M059J (cell line): ENCODE measurements at places on chromosomes 3 and 15. TPM values are rescaled to one million over a fixed set of nuclear protein-coding genes. Genes with fewer than 3 reads are reported as not detected.

DNA sequence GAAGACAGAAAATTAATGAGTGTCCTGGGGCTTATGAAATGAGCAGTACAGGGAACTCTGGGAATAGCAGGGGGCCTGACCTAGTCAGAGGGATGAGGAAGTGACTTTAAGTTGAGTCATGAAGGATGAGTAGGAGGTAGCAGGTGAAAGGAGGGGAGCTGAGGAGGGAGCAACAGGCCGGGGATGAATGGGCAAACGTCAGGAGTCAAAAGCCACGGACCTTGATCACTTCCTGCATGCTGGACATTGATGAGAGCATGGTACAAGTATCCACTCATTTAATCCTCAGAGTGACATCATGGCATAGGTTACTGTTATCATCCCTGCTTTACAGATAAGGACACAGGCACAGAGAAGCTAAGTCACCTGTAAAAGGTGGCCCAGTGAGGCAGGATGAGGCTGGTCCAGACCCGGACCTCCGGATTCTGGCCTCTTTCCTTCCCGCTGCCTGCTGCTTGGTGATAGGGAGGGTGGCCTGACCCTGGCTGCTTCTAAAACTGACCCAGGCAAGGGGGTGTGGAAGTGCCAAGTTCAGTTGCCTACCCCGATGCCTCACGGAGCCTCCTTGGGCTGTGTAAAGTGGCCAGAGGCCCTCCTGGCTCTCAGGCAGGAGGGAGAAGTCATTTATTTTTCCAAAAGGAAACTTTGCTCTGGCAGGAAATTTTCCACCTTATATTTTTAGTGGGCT, 7.6 kb downstream of the CORO2B start:
- DNase-seq = peak; percentile 94

GRCh38 chr15:82952158-82953081, at the start of gene HOMER2:
TSS of gene HOMER2 (minus strand) at chr15:82952720. CDS start at chr15:82952535, 185 bp downstream.
- DNase-seq = peak; percentile 11

DNA sequence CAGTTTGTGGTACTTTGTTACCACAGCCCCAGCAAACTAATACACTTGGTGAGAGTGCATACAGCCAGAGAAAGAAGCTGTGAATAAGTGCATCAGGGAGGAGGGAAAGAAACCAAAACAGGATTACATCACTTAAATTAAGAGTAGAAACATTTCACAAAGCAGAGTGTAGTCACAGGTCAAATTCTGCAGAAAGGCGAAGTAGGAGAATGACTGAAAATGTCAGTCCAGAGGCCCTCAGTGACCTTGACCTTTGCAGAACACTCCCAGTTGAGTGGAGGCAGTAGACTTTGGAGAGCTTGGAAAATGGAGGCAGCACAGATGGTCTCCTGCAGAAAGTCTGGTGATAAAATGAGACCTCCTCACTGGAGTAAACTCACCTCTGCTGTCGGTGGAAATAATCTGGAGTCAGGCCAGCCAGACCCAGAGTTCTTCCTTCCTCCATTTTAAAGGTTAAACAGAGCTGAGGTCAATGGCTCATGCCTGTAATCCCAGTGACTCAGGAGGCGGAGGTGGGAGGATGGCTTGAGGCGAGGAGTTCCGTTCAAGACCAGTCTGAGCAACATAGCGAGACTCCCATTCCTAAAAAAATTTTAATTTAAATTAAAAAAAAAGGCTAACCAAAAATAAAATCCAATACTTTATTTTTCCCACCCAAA, 5.0 kb downstream of the CD86 start:
- DNase-seq = peak; percentile 10

The SI gene
- total RNA-seq = not detected in 2 replicates

DNA sequence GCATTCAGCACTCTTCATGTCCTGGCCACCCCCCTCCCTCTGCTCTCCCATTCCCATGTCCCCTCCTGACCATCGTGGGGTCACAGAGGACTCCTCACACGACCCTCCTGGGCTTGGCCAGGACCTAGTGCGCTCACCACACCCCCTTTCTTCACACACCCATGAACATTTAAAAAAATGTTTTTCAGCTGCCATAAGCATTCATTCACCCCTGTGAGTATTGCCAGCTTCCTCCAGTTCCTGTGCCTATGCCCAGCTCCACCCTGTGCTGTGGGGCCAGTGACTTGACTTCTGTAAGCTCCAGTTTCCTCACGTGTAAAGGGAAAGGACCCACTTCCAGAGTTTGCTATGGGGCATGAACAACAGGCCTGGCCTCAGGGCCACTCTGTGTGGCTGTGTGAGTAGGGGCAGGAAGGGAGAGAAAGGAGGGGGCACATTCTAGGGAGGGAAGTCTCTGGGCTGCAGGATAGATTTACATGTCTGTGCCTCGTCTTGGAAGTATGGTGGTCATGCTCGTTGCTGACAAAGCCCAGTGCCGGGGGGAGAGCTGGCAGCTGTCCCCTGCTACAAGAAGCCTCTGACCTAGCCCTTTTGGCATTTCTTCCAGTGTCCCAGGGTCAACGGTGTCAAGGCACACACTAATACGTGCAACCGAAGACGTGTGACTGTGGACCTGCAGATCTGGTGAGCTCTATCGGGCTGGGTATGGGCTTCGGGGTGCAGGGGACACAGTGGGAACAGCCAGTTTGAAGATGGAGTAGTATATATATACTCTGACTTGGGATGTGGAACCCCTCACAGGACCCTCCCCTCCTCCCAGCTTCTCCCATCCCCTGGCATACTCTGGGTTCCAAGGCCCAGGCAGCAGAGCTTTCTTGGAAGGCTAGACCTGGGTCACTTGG, 22.8 kb downstream of the ESYT3 start:
- DNase-seq = no peak

The RYR3 gene
- total RNA-seq = not detected in 2 replicates

DNA sequence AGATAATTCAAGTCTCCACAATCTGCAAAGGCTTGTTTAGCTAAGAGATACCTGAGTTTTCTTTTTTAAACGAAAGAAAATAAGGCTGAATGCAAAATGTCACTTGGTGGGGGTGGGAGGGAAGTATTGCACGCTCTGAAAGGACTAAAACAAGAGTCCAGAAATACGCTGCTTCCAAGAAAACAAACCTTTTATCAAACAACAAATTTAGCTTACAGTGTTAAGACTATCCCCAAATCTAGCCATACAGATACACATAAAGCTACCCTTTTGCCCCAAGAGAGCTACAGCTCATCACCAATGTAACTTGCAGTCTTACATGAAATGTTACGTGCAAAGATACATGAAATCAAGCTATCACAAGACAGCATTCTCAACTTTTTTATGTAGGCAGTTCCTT, 522.5 kb downstream of the FOXP1 start:
- no peak for DNase-seq

GRCh38 chr3:101902041-101902440, 52.7 kb downstream of the NFKBIZ start:
- peak; percentile 96 for DNase-seq

DNA sequence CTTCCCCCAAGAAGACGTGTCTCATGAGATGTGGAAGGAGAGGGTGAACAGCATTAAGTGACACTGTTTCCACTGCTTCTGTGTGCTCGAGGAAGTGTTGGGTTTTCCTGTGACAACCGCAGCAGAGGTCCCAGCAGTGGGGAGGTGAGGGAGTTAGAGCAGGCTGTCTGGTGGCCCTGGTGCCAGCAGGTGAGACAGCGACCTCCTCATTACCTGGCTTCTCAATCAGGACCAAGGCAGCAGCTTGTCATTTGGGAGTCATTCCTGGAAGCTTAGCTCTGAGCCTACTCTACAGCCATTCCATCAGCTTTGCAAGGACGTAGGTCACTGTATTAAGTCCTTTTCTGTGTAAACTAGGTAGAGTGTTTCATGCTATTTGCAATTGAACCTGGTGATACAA, 63.3 kb upstream of the RGMA start:
- DNase-seq = no peak

The RGMA gene
- not detected in 2 replicates for total RNA-seq

The NR2E3 gene
- total RNA-seq = 0.12 TPM in 1 of 2 replicates, not detected in the other

DNA sequence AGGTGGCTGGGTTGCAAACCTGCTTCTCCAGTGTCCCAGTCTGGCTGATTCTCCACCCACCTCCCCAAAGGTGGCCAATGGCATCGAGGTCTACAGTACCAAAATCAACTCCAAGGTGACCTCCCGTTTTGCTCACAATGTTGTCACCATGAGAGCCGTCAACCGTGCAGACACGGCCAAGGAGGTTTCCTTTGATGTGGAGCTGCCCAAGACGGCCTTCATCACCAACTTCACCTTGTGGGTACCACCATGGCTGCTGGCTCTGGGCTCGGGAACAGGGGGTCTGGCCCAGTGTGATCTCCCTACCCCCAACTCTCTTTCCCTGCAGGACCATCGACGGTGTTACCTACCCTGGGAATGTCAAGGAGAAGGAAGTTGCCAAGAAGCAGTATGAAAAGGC, 1.8 kb downstream of the ITIH3 start:
- DNase-seq = no peak

GRCh38 chr3:108603691-108604090, 14.2 kb downstream of the DZIP3 start:
- DNase-seq = peak; percentile 35

DNA sequence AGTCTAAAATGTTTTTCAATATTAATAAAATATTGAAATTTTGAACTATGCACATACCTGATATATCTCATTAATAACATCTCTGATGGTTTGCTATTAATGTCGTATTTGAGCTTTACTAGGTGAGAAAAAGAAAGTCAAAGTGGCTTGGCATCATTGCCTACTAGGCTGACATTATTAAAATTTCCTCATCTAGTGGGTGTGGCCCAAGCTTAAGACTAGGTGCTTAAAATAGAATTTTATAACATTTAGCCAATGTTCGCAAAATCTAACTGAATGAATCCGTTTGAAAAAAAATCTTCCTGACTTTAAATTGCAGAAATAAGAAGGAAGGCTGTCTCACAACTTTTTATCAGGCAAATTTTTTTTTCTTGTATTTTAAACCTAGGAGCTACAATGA, 46.1 kb downstream of the ABI3BP start:
- no peak for DNase-seq

The SOX14 gene
- not detected in 2 replicates for total RNA-seq

DNA sequence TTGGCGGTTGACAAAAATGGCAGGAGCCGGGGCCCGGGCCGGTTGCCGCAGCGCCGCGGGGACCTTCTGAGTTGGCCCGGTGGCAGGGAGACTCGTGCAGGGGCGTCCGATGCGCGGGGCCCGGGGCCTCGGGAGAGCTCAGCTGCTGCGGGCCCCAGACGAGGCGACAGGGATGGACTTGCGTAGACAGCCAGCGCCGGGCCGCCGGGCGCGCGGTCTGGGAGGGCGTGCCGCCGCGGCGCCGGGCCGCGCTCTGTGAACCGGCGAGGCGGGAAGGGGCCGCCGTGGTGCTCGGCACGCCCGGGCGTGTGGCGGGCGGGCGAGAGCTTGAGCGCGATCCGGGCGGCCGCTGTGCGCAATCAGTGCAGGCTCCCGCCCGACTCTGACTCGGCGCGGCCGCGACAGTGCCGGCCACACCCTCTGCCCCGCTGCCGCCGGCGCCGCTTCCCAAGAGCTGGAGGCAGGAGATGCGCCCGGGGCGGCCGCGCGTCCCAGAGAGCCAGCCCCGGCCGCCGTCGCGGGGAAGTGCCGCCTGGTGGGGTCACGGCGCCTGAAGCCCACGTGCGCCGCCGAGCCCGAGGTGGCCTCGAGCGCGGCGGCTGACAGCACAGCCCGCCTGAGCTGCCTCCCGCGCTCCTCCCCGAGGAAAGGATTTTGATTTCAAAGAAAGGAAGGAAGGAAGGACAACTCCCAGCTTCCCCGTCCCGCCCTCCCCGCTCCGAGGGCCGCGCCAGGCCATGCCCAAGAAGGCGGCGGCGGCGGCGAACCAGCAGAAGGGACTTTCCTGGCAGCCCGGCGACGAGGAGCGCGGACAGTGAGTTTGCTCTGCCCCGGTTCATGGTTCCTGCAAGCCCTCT, 657 bp downstream of the TLNRD1 start:
- DNase-seq = peak; percentile 58

GRCh38 chr15:85554852-85555521, 174.6 kb downstream of the AKAP13 start:
- no peak for DNase-seq

The CAMK1 gene
- 6.4 and 10.6 TPM in 2 replicates for total RNA-seq

The CLDN11 gene
- total RNA-seq = 39.0 and 39.7 TPM in 2 replicates

- DNase-seq = no peak
These were observed 12.8 kb downstream of the MAN2A2 start for GRCh38 chr15:90915808-90916440.

GRCh38 chr3:109275702-109276293, 40.5 kb downstream of the DPPA2 start:
- DNase-seq = peak; percentile 61

DNA sequence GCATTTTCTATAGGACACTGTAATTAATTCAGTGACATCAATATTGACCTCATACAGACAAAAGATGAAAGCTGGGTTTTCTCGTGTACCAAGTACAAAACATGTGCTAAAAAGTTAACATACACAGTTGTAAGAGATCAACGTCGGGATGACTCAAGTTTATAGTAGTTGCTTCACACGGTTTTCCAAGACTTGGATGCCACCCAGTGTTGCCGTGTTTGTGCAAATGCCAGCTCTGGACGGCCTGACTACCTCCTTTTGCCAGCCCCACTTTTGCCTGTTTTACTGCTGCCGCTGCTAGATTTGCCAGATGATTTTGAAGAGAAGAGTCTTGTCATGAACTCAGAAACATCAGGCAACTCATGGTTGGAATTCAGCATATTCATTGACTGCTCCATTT, 17.6 kb downstream of the EMC7 start:
- peak; percentile 79 for DNase-seq

The PLEKHO2 gene
- total RNA-seq = 8.7 and 14.0 TPM in 2 replicates

The UNC13C gene
- 0.05 TPM in 1 of 2 replicates, not detected in the other for total RNA-seq

The ZNF660 gene
- total RNA-seq = 0.64 and 1.7 TPM in 2 replicates

GRCh38 chr15:74762791-74763150, 14.1 kb downstream of the CYP1A2 start:
- no peak for DNase-seq

DNA sequence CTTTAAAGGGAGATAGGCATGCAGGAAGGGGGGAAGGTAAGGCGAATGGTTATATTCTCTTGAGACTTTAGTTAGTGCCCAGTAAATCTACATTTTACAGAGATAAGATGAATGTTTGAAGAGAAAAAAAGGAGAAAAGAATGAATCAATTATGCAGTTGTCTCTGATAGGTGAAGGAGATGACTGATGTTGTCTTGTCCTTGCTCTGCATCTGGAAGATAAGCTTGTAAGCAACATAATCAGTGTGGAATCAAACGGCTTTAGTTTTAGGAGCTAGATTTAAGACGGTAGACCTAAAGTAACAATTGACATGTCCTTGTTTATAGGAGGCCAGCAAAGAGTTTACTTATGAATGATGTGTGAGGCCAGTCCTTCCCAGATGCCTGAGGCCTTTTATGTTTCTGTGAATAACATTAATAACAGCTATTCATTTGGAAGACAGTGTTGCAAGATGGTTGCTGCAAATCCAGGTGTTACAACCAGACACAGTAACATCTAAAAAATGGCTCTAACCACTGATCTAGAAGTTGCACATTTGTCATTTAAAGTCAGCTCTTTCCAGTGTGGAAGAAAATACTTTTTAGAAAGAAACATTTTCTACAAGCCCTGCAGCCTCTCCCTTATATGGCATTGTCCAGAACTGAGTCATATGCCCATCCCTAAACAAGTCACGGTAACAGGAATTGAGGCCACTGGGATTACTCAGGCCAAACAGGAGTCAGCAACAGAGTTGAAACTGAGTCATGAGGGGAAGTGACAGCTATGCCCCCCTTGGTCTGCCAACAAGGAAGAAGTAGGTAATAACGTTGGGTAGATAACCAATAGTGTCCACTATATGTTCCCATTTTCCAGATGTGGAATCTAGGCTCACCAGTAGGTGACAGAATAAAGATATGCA, 77.5 kb upstream of the FBN1 start:
- DNase-seq = peak; percentile 96

GRCh38 chr3:24493746-24494617, 668 bp downstream of the THRB start:
- peak; percentile 47 for DNase-seq

The CHP1 gene
- 81.7 and 92.7 TPM in 2 replicates for total RNA-seq

- peak; percentile 34 for DNase-seq
These were observed 214.9 kb upstream of the ARRDC4 start for GRCh38 chr15:97745481-97746071.

The SLC22A14 gene
- total RNA-seq = not detected in 2 replicates
